ENCODE measurements at places on chromosomes 7 and 10. TPM values are rescaled to one million over a fixed set of nuclear protein-coding genes. Genes with fewer than 3 reads are reported as not detected.

- no peak for DNase-seq
These were observed 5.0 kb downstream of the CLRN3 start for GRCh38 chr10:127887541-127888415.

DNA sequence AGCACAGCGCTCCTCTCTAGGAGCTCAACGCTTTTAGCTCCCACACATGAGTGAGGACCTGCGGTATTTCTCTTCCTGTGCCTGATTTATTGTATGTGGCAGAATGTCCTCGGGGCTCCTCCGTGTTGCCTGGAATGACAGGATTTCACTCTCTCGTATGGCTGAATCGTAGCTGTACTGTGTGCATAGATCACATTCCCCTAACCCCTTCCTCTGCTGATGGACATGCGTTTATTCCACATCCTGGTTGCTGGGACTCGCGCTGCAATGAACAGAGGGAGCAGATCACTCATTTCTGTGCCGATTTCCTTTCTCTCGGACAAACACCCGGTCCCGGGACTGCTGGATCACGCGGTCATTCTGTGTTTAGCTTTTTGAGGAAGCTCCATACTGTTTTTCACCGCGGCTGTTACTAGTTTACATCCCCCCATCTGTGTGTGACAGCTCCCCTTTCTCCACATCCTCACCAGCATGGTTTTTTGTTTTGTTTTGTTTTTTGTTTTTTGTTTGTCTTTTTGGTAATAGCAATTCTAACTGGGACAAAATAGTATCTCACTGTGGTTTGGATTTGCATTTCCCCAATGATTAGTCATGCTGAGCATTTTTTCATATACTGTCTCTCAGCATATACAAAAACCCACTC lies 76.3 kb downstream of the FOXL3 start:
- no peak for DNase-seq

Gene SPDYE2
- 0.39 TPM for total RNA-seq

- DNase-seq, result no peak
These were observed 264.7 kb downstream of the BAMBI start for GRCh38 chr10:28942012-28942411.

DNA sequence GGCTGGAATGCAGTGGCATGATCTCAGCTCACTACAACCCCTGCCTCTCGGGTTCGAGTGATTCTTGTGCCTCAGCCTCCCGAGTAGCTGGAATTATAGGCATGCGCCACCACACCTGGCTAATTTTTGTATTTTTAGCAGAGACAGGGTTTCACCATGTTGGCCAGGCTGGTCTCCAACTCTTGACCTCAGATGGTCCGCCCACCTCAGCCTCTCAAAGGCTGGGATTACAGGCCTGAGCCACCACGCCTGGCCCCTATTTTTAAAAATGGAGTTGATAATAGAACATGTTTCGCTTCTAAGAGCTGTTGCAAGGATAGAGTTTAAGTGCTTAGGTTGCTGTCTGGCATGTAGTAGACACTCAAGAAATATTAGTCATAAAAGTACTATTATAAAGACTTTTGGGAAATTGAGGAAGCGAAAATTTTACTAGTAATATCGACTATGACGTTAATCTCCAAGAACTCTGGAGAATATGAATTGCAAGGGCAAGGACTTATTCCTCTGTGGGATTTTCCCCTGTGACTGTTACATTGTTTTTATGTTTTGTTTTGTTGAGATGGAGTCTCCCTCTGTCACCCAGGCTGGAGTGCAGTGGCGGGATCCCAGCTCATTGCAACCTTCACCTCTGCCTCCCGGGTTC lies 7.9 kb downstream of the GTF2I start:
- no peak for DNase-seq

- DNase-seq, result peak; percentile 5
These were observed 35.1 kb downstream of the GUSB start for GRCh38 chr7:65946904-65947303.

Gene TFEC
- total RNA-seq, result 1.0 TPM

DNA sequence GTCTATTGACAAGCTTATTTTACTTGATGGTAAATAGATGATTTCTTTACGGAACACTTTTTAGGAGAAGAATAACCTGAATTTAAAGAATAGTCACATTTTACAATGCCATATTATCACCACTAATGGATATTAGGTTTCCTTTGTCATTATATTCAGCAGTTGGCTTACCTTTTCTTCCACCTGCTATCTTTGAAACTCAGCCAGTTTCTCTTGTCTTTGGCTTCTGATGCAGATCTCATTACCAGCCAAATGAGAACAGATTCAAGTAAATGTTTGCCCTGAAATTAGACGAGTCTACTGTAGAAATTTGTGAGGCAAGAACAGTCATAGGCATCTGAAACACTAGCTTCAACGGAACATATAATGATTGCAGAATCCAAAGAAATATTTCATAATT lies 85.5 kb upstream of the OIT3 start:
- DNase-seq, result no peak

Gene LMBR1
- total RNA-seq, result 71.9 TPM

- DNase-seq, result no peak
These were observed 238.3 kb downstream of the PARD3 start for GRCh38 chr10:34576797-34577196.
